ENCODE measurements at places on chromosomes 7 and 10.

DNA sequence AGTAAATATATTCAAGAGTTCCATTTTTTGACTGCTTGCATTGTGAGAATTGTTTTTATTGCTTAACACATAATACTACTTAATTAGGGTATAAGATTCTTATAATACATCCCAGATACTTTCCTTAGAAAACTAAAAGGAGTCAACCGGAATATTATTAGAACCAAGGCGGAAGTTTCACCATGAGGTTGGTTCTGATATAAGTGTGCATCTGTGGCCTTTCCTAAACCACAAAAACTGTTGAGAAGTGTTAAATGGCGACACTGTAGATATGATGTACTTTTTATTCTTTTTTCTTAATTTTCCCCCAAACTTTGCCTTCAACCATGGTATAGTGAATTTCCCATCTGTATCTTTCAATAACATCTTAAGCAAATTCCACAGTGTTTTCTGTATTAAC is 32.3 kb upstream of the INHBA start:
- H3K36me3 ChIP-seq: no peaks in the 10 kb centered on the region
- H3K27ac ChIP-seq: no peak overlapping the region
- H3K4me3 ChIP-seq: no peak overlapping the region
- no peaks in the 10 kb centered on the region for H3K27me3 ChIP-seq
- DNase-seq: no peak

GRCh38 chr7:150974468-150975391 is 3.4 kb downstream of the KCNH2 start:
- H3K27ac ChIP-seq: no peak overlapping the region
- H3K4me3 ChIP-seq: peak overlapping the region; percentile 22
- H3K27me3 ChIP-seq: no peaks in the 10 kb centered on the region
- H3K36me3 ChIP-seq: no peaks in the 10 kb centered on the region
- peak; percentile 45 for DNase-seq
- H3K4me1 ChIP-seq: peaks cover 33% of the 10 kb centered on the region

GRCh38 chr7:104240401-104240800 is 32.6 kb upstream of the ORC5 start:
- H3K27me3 ChIP-seq: no peaks in the 10 kb centered on the region
- H3K27ac ChIP-seq: no peak overlapping the region
- H3K4me1 ChIP-seq: no peaks in the 10 kb centered on the region
- H3K4me3 ChIP-seq: no peak overlapping the region

- no peaks in the 10 kb centered on the region for H3K27me3 ChIP-seq
- H3K27ac ChIP-seq: no peak overlapping the region
- H3K4me3 ChIP-seq: no peak overlapping the region
- H3K36me3 ChIP-seq: no peaks in the 10 kb centered on the region
- DNase-seq: no peak
Observed at GRCh38 chr7:7304705-7305450, 122.5 kb downstream of the C1GALT1 start.

DNA sequence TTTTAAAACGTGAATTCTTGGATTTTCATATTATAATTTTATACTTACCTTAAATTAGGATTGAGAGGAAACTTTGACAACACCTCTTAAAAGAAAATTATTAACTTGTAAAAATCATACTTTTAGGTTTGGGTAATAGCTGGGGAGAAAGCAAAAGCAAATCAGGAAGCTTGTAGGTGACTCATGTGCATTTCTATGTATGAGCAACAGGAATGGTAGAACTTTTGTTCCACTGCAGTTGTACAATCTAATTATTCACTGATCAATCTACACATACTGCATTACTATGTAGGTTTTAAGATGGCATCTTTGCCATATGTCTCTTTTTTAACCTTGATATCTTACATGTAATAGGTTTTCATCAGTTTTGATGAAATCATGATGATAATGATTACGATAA is 223.2 kb downstream of the PRKG1 start:
- no peak for DNase-seq
- H3K27me3 ChIP-seq: no peaks in the 10 kb centered on the region
- no peak overlapping the region for H3K27ac ChIP-seq
- no peaks in the 10 kb centered on the region for H3K36me3 ChIP-seq

Measured in body of pancreas (tissue), 4 donors.